NCI-H345 (cell line): ENCODE measurements at places on chromosomes 4 and X.

DNA sequence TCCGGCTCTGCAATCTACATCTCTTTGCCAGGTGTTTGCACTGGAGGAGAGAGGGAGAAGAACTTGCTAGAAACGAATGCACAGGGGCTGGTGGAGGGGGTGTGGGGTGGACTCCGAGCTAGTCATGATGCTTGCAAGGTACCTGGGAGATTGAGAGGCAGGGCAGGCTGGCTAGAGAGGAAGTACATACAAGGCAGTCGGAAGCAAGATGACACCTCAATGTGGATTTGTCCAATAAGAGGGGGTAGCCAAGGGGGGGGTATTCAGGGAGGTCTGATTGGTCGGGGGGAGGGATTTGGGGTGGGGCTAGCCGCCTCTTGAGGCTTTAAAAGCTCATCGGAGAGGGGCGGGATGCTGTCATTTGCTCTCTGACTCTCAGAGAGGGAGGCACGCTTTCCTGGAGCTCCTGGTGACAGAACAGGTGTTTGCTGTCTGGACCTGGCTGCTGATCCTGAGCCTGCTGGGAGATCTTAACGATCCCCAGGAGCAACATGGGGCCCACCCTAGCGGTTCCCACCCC, at the start of gene GPR50:
TSS of gene GPR50 (plus strand) at position 354 of the 520 bp plus-strand sequence. CDS start at position 492, 138 bp downstream.
- DNase-seq, result no peak

GRCh38 chrX:19593690-19594089, 78.4 kb upstream of the MAP3K15 start:
- DNase-seq, result peak; percentile 4

- no peak for DNase-seq
Measured at GRCh38 chr4:7632971-7633370, 198.2 kb upstream of the PSAPL1 start.

GRCh38 chrX:49884290-49884862, 5.1 kb downstream of the USP27X start:
- DNase-seq, result peak; percentile 48

DNA sequence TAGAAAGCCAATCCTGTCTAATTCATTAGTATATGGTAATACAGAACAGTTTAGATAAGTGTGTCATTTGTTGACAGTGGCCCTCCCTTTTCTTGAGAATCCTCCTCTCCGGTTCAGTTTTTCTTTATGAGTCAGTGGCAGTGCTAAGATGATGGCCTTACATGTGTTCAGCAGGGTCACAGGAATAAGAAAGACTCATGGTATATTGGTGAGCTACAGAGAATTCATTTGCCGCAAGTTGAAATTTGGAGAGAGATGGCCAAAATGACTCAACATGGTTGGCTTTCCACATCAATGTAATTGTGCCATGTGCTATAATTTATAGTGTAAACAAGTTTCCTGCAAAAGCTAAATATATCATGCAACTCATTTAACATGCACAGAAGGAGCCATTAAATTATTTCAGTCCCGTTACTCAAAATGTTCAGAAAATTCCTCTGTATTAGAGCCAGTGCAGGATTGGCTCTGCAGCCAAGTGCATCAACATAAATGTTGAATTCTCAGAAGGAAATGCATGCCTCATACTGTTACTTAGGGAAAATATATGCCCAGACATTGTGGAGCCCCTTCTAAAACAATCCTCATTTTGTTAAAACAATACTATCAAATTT, 374.3 kb downstream of the AFF2 start:
- DNase-seq, result no peak

GRCh38 chr4:84146300-84146959, 352.7 kb downstream of the NKX6-1 start:
- DNase-seq, result no peak

DNA sequence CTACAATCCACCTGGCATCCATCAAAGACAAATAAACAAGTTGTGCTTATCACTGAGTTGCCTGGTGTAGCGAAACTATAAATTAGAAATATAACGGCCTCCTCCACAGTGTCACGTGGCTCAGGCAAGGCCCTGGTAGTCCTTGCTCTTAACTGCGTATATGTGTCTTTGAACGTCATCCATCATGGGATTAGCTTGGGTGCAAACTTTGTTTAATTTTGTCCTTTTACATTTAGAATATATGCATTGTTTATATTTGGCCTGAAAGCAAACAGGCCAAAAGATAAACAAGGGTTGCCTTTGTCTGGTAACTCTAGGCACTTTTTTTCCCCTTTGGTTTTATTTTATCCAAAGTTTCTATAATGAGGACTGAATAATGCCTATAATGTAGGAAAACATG, 184.9 kb downstream of the KIT start:
- no peak for DNase-seq

- DNase-seq, result no peak
Measured at GRCh38 chrX:113048896-113049295, 208.3 kb upstream of the AMOT start.

GRCh38 chrX:153651540-153652079, 4.6 kb downstream of the DUSP9 start:
- DNase-seq, result no peak

DNA sequence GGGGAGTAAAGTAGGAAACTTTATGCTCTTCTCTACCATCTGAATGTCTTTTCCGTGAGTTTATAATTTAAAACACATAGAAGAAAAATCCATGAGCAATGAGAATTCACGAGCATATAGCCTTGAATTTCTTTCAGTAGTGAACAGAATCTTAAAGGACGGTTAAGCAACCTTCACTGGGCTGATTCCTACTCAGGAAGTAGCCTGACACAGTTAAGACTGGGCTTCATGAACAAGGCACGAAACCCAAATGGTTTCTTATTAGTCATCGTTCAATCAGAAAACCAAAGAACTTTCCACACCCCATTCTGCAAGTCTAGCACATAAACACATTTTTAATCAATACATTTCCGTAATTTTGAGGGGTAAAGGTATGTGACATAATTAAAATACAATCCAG, 95.8 kb downstream of the SH3KBP1 start:
- no peak for DNase-seq

- DNase-seq, result no peak
Measured at GRCh38 chr4:168028970-168029597, 63.3 kb upstream of the ANXA10 start.

DNA sequence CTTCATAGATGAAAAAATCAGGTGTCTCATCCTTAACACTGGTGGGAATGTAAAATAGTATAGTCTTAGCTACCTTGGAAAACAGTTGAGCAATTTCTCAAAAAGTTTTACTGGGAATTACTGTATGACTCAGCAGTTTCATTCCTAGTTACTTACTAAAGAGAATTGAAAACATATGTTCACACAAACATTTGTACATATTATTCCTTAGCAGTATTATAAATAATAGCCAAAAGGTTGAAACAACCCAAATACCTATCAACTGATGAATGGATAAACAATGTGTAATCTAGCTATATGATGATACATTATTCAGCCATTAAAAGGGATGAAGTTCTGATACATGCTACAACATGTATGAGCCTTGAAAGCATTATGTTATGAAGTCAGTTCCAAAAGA, 41.7 kb downstream of the RBM46 start:
- DNase-seq, result no peak
